ENCODE measurements at places on chromosomes 5 and 9.

- no peak for DNase-seq
Observed at GRCh38 chr5:66134407-66134861, 9.7 kb upstream of the SREK1 start.

GRCh38 chr9:4567601-4568000 lies 77.3 kb downstream of the SLC1A1 start:
- no peak for DNase-seq

DNA sequence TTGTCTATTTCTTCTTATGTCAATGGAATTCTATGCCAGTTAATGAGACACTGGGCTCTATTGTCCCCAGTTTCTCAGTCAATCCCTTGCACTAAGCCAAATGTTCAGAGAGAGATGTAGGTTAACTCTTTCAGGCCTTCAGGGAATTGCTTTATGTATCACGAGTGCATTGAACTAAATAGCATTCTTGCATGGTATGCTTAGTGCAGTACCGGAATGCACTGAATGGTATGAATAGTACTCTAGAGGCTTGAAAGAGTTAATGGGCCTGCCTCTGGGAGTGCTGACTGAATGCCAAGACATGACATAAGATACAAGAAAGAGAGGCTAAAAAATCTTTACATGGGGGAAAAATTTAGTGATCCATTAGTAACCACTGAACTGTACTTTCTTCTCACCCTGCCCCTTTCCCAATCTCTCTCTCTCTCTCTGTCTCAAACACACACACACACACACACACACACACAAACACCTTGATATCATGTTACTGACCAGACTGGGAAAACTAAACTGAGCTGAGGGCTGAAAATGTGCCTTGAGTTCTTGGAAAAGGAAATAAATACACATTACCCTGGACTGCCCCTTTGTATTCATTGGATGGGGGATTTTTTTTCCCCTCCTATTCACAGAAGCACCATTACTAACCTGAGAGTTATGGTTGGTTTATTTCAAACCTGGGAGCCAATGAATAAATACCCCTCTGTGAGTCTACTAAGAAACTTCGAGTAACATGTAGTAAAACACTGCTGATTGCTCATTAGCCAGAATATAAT lies 35.4 kb upstream of the TMC1 start:
- no peak for DNase-seq

- no peak for DNase-seq
Observed at GRCh38 chr9:121434969-121435368, 64.7 kb downstream of the GGTA1 start.

DNA sequence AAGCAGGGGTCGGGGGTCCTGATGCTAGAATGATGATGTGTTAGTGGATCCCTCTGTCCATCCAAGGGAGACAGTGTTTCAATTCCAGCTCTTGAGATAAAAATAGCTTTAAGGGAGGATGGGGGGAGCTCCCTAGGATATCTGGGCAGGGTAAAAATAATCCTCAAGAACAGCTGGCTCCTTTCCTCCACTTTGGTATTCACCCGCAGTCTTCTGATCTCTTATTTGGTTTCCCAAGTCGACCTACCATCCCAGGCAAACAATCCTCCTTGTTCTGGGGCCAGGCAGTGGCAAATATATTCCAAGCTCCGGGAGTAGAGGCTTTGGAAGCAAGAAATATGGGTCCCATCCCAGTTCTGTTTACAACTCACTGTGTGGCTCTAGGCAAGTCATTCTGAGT lies 14.5 kb upstream of the COL27A1 start:
- DNase-seq: no peak

DNA sequence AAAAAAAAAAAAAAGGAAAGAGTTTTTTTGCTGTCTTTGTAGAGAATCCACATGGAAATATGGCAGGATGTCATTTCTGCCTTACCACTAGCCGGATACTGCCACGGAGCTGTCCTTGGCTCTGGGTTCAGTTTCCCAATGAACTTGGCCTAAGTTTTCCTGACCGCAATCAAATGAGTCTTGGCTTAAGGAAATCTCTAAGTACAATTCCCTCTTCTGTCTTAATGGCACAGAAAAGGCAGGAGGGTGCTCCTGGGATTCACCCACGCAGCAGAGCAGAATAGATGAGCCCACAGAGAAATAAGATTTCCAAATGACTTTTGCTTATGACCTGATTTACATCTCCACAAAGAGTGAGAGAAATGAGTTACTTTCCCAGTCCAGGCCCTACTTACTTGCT lies 284.0 kb upstream of the VLDLR start:
- no peak for DNase-seq

GRCh38 chr9:16627967-16628366 lies 242.5 kb downstream of the BNC2 start:
- DNase-seq: no peak

GRCh38 chr5:179204572-179204971 lies 140.7 kb downstream of the ADAMTS2 start:
- no peak for DNase-seq

DNA sequence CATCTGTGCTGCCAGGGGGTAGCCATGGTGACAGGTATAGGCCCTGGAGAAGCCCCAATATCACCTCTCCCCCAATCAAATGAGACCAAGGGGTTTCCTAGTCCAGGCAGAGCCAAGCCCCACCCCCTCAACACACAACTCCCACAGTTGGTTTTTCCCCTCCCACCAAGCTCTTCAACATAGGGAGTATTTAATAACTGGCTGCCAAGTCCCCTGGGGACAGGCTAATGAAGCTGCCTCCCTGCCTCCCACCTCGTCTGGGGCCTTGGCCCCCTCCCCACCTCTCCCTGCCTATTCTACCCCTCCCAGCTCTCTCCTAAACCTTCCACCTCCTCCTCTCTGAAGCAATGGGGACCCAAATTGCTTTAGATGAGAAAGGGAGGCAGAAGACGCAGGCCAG lies 23.4 kb downstream of the CPLX2 start:
- DNase-seq: no peak

DNA sequence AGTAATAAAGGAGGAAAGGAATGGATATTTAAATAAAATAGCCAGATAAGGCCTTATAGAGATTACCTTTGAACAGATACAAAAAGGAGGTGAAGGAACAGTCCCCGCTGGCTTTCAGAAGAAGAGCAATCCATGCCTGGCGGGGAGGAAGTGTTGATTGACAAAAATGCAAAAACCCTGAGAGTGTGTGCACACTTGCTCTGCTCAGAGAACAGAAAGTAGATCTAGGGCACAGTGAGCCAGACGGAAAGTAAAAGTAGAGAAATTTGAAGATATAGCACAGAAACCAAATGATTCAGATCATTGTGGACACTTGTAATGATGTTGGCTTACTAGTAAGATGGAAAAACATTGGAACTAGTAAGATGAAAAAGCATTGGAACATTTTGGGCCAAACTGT lies 720.6 kb downstream of the PTPRD start:
- no peak for DNase-seq
